ENCODE measurements at places on chromosomes 12 and 14.

- no peak for DNase-seq
Measured at GRCh38 chr12:108613548-108613947, 15.7 kb upstream of the TMEM119 start.

- DNase-seq: no peak
Measured at GRCh38 chr14:39860596-39861228, 428.5 kb upstream of the FBXO33 start.

DNA sequence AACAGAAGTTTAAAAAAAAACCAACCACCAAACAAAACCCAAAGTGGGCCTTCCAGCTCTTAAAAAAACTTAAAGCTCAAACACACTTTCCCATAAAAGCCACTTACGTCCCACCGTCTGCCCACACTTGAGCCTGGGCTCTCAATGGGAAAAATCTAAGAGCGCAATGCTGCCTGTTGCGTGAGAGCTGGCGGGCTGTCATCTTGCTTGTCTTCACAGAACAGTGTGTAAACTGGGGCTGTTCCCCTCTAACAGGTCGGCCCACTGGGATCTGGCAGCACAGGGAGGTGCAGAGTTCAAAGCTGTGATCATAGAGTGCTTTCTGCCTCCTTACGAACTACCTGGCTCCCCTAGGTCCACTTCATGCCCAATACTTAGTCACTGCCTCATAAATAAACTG, 80.0 kb downstream of the DICER1 start:
- DNase-seq: no peak

DNA sequence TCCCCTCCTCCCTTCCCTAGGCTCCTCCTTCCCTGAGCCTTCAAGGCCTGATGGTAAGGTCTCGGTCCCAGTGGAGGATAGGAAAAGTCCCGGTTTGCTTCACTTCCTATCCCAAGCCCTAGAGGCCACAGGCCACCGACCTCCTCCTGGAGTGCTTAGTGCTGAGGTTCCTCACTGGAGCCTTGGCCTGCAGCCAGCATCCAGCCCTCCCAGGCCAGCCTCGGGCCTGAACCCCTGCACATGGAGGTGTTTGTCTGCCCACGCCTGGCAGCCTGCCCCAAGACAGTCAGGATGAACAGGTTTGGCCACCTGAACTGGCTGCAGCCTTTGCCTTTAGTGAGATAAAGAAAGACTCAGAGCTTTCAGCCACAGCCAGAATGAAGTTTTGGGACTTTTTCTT, 15.8 kb upstream of the KRT7 start:
- DNase-seq: no peak

DNA sequence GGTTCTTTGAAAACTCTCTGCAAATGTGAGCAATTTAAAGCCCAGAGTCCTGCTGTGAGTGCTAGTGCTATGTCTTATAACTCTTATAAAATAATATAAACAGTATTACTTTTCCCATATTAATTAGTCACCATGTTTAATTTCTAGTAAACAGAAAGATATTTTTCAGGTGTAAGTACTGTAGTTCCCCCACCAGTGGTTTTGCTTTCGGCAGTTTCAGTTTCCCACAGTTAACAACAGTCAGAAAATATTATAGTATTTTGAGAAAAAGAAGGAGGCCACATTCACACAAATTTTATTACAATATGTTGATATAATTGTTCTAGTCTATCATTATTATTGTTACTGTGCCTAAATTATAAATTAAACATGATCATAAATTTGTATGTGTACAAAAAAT, 800.5 kb downstream of the LRFN5 start:
- no peak for DNase-seq

DNA sequence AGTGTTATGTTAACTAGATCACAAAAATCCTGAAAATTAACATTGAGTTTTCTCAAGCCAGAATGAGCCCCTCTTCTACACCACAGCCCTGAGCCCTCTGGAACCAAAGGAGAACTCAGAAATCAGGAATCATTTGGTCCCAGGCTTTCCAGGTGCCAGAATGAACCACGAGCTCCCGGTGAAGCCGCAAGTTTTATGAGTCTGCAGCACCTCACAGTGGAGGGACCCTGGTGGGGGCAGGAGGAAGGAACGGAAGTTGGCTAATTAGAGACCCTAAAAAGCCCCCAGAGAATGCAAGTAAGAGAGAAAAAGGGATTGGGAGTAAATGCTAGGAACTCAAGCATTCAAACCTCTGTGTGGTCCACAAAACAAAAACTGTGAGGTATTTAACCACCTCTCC, 52.9 kb upstream of the BCL2L14 start:
- DNase-seq: no peak

DNA sequence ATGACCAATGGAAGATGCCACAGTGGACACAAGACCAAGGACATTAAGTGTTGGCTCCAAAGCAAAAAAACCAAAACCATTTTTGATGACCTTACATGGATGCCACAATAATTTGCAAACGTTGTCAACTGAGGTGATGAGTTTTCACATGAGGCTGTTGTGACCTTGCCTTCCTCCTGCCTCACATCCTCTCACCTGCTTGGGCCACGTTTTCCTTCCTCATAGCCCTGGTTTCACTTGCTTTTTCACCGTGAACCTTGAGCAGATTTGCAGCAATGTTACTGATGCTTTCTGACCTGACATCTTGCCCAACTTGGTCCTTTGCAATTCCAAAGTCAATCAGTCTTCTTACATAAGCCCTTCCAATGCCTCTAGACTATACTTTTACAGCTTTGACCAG, 3.7 kb downstream of the KRT6B start:
- DNase-seq: no peak

GRCh38 chr14:34052658-34053014, 101.8 kb upstream of the EGLN3 start:
- DNase-seq: no peak

DNA sequence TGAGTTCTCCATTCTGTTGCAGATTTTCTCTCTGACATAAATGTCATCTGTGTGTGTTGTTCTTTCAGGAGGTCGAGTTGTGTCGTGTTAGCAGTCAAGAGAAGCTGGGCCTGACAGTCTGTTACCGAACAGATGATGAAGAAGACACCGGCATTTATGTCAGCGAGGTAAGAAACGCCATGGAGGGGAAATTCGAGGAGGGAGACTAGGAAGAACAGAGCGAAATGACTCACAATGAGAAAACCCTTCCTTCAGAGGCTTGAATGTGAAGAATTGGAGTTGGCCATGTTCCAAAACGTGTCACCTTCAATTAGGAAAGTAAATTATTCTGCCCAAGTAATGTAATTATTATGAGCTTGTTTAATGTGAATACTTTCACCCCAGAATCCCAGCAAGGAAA, 364.5 kb downstream of the PDZRN4 start:
- no peak for DNase-seq

DNA sequence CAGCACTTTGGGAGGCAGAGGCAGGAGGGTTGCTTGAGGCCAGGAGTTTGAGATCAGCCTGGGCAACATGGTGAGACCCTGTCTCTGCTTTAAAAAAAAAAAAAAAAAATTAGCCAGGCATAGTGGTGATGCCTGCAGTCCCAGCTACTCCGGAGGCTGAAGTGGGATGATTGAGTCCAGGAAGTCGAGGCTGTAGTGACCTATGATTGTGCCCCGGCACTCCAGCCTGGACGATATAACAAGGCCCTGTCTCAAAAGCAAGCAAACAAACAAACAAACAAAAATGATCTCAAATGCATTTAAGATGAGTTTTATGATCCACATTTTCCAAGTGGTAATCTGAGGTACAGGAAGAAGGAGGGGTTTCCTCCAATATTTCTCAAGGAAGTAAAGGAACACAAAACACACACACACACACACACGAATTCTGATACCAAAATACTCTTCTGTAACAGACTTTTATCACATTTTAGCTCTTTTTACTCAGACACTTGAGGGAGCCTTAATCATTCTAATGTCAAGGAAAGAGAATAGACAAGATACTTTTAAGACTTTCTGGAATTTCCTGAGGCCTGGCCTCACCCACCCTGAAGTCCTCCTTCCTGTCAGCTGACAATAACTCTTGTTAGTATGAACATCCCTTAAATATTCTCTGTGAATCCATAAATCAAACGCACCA, 44.4 kb upstream of the CERS5 start:
- DNase-seq: no peak

DNA sequence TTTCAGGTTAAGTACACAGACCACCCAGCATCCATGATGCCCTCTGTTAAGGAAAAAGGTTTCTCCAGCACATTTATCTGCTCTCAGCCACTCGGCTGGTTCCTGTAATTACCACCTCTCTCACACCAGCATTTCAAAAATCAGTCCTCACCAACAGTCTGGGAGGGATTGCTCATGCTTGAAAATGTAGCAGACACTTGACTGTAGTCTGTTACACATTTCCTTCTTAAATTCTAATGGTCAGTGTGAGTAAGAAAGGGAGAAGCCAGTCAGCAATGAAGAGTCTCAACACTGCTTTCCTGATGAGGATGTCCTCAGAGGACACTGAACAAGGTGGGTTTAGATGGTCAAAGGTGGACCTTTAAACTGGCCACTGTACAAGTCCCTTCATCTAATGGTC, 6.0 kb downstream of the ZBTB39 start:
- DNase-seq: no peak

DNA sequence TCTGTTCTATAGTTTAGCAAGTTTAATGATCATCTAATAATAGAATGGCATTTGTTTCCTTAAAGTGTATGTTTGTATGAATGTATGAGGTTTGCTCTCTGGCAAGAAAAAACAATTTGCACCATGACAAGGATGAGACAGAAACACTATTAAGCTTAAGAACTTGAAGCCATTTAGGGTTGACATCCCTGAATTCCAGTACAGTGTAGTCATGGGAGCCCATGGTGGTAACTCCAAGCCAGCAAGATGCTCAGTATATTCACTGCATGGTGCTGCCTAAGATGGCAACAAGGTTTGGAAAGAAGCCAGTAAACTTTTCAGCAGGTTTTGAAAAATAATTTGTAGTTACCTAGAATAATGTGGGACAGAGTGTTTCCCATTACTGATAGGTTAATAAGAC, 158.6 kb downstream of the PRIMA1 start:
- no peak for DNase-seq

GRCh38 chr12:108815875-108816594, 41.3 kb downstream of the SSH1 start:
- DNase-seq: no peak

DNA sequence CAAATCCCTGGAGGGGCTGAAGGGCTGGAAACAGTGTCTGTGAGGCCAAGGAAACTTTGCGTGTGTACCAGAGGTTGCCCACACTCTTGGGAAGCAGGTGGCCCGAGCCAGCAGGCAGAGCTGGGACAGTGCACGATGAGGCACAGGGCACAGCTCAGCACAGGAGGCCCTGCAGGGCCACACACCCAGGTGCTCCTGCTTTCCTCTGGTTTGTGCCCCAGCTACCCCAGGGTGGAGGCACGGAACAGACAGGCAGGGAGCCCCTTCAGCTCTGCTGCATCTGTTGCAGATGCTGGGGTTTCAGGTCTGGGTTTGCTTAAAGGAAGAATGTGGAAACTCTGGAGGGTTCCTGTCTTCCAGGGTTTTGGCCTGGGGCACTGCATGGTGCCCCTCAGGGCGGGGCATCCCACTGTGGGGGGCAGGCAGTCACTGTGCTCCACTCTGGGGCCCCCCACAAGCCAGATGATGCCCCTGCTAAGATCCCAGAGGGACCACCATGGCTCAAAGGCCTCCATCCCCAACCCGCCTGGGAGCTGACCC, 8.6 kb downstream of the TMEM179 start:
- DNase-seq: no peak

GRCh38 chr12:76173756-76174155, 89.3 kb upstream of the NAP1L1 start:
- no peak for DNase-seq

DNA sequence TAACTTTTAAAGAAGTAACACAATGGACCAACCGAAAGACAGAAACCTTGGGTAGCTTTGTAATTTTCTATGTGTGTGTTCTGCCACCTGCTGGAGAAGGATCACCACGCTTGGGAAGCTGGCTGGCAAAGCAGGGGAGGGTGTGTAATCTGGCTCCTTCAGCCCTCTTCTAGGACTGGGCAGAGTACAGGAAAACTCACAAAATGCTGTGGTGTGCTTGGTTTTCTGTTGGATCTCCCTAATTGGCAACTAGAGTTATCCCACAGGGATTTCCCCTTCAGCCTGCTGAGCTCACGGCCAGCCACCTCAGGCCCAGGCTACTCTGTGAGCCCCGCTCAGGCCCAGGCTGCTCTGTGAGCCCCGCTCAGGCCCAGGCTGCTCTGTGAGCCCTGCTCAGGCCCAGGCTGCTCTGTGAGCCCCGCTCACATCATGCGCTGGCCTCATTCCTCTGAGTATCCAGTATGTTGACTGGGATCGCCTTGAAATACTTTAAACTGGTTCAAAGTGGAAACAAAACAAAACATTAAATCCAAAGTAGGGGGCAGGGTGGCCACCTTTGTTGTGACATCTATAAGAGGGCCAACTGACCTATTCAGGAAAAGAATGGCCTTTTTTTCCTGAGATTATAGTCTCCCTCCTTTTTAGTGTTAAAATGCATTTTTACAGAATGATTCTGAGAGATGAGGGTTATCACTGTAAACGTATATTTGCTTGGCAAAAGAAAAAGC, 52.0 kb upstream of the RNU6-8 start:
- peak; percentile 46 for DNase-seq

- no peak for DNase-seq
Measured at GRCh38 chr14:41629876-41630275, 23.2 kb downstream of the LRFN5 start.

GRCh38 chr14:103362780-103363179, 22.4 kb upstream of the MARK3 start:
- no peak for DNase-seq

- no peak for DNase-seq
Measured at GRCh38 chr12:54759751-54760150, 94.6 kb upstream of the MUCL1 start.

GRCh38 chr12:100185361-100185894, 15.2 kb upstream of the ACTR6 start:
- no peak for DNase-seq

GRCh38 chr14:23750357-23750756, 114.2 kb downstream of the DHRS2 start:
- DNase-seq: no peak

DNA sequence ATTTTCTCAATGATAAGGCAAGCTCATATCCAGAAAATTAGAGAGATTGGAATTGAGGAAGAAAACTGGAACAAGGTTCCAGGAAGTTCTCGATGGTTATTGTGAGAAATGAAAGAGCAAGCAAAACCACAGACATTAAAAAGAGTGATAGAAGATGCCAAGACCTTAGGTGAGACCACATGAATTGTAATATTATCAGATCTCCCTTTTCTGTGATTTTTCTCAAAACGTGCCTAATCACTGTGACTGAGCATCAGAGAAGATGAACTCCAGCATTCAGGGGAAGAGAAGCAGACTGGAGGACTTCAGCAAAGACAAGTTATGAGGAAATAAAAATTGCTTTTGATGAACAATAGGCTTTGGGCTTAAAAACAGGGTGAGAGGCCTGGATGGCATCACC, 278.8 kb downstream of the SOX5 start:
- DNase-seq: no peak

DNA sequence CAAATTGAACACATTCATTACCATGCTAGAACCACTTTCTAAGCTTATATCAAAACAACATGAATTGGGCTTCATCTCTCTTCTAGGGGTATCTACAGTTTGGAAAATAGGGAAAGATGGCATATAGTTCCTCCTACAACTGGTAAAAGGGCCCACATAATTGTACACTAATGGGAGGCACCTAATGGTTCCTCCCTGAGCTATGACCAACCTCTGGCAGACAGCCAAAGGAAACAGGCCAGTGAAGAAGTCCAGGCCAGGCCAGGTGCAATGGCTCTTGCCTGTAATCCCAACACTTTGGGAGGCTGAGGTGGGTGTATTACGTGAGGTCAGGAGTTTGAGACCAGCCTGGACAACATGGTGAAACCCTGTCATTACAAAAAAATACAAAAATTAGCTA, 23.2 kb upstream of the APOF start:
- DNase-seq: no peak
